ENCODE measurements at places on chromosomes 6 and 20.

- no peak for DNase-seq
These were observed 6.9 kb upstream of the PHACTR1 start for GRCh38 chr6:12709556-12710232.

- no peak for DNase-seq
These were observed 776.1 kb downstream of the TENT5A start for GRCh38 chr6:80976336-80976735.

DNA sequence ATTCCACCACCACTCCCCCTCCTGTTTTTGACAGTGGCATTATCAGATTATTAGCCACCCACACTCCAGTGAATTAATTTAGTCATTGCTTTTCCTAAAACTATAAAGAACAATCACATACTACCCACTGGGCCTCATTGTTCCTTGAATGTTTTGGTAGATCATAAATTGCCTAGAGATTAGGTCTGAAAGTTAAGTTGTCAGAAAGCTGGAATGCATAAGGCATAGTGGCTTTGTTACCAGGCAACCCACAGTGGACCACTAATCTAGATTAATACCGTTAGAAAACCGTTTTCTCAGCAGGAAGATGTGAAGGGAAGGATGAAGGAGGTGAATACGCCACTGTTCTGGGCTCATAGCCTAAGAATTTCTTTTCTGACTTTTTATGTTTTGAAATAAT lies 75.6 kb downstream of the SAMD3 start:
- DNase-seq: no peak

DNA sequence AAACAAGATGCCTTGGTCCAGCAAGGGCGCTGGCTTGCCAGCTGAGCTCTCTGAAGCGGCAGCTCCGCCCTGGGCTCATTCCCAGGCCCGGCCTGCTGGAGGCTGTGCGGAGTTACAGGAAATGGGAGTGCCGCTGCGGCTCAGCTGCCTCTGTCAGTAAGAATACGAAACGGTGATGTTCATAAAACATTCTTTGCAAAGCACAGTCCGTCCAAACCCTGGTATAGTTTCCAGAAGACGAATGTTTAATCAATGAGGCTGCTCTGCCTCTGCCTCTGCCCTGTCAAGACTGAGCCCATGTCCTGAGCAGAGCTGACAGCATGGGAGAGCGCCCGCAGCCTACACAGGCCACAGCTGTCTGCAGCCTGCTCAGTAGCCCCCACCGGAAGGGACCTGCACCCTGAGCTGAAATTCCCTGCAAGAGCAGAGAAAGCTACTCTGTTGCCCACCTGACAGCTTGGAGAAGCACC lies 153.3 kb upstream of the SNX9 start:
- DNase-seq: peak; percentile 46

- DNase-seq: no peak
These were observed 6.8 kb downstream of the NPBWR2 start for GRCh38 chr20:64100566-64100888.

- no peak for DNase-seq
These were observed 13.5 kb downstream of the TIAM2 start for GRCh38 chr6:155008625-155009024.

DNA sequence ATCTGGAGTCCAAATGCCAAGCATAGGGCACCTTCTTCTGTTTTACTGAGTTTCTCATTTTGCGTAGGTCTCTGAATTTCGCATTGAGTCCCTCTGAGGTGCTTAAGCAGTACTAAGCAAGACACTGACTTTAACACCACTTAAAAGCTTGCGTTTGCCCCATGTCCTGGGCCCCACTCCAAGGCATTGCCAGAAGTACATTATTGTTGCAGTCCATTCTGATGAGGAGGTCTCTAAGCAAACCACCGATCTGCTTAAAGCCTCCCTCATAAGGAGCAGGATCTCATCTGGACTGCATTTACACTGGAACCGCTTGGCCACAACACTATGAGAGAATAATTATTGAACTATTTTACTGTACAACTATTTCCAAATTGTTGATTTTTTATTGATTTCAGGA lies 16.3 kb downstream of the BMP2 start:
- DNase-seq: no peak

DNA sequence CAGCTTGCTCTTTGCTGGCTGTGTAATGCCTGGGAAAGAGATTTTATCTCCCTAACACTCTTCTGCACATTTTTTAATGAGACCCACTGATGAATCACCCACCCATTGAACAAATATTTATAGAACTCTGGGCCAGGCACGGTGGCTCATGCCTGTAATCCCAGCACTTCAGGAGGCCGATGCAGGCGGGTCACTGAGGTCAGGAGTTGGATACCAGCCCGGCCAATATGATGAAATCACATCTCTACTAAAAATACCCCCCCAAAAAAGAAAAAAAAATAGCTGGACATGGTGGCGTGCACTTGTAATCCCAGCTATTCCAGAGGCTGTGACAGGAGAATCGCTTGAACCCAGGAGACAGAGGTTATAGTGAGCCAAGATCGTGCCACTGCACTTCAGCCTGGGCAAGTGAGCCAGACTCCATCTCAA lies 82.1 kb upstream of the SIRPA start:
- DNase-seq: no peak

- DNase-seq: no peak
These were observed 266.0 kb upstream of the ID4 start for GRCh38 chr6:19571176-19571575.

DNA sequence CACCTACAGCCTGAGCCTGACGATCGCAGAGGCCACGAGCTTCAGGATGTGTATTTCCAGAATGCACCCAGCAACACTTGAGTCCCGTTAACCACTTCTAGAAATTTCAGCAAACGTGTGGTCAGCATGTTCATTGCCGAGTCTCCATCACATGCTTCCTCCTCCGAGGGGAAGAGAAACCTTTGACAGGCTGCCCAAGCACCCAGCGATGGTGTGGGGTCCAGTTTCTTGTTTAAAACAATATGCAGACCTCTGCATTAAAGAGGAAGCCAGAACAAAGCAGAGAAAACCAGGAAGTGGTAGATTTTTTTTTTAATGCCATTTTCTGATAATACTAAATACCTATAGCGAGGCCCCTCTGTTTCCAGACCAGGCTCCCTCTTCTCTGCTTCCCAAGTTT lies 71.9 kb downstream of the GNAS-AS1 start:
- DNase-seq: no peak

GRCh38 chr6:151285122-151285521 lies 45.4 kb downstream of the AKAP12 start:
- DNase-seq: no peak

GRCh38 chr6:28218312-28219248 lies 6.5 kb upstream of the ZSCAN9 start:
- DNase-seq: peak; percentile 15

GRCh38 chr6:45903959-45904358 lies 111.7 kb downstream of the CLIC5 start:
- no peak for DNase-seq
